ENCODE measurements at places on chromosomes 11 and 22.
A peak's percentile ranks its signal among the peaks of the same experiment; 100 is the strongest.

GRCh38 chr11:130737041-130737830 is 179.0 kb downstream of the SNX19 start:
- DNase-seq: no peak

- DNase-seq: peak; percentile 11
Measured at GRCh38 chr11:123052901-123053721, 8.8 kb downstream of the HSPA8 start.

DNA sequence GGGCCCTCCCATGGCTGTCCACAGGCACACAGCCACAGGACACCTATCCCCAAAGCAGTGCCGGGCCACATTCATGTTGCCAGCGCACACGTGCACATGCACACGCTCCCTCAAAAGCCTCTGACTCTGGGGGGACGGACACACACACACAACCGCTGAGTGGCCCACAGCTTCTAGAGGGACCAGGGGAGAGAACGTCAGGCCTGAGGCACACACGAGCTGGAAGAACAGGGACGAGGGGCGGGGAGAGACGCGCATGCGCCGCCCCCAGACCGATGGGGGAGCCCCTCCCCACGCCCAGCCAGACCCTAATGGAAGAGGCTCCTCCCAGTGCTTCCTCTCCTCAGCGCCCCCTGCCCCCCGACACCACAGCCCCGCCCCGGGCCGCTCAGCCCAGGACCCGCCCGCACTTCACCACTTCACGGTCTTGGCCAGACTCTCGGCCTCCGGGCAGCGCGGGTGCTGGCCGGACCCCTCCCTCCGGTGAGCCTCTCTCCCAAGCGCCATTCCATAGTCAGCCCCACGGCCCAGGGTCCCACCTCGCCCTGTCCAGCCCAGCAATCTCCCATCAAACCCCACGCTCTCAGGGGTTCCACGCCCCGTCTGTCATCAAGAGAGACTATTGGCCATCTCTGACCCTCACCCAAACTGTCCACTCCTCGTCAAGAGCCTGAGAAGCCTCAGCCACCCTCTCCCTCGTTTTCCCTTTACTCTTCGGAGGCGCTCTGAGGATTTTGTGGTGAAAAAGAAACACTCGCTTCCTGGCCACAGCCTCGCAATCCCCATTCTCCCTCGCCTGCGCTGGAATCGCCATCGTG is 11.7 kb downstream of the NRXN2 start:
- no peak for DNase-seq

- DNase-seq: no peak
Measured at GRCh38 chr11:1158681-1159487, 1.1 kb downstream of the MUC5AC start.

Data from NCI-H226 (cell line).